Calu3 (cell line): ENCODE measurements at places on chromosomes 1 and 21. TPM values are rescaled to one million over a fixed set of nuclear protein-coding genes. Genes with fewer than 3 reads are reported as not detected.

GRCh38 chr1:92844439-92844838 is 12.6 kb downstream of the RPL5 start:
- DNase-seq = no peak

DNA sequence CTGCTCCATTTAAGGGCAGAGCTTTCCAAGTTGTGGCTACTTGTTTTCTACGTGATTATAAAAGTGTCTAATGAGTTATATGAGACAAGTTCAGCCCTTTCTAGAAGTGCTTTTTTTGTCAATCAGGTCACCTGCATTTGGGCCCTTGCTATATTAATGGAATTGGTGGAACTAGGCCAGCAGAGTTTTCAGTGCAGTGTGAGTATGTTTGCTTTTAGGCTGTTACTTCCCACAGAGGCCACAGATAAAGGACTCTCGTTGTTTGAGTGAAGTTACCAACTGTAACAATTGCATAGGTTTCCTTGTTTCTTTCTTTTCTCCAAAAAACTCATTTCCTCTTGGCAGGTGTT is 10.9 kb downstream of the SMAP2 start:
- DNase-seq = peak; percentile 26

DNA sequence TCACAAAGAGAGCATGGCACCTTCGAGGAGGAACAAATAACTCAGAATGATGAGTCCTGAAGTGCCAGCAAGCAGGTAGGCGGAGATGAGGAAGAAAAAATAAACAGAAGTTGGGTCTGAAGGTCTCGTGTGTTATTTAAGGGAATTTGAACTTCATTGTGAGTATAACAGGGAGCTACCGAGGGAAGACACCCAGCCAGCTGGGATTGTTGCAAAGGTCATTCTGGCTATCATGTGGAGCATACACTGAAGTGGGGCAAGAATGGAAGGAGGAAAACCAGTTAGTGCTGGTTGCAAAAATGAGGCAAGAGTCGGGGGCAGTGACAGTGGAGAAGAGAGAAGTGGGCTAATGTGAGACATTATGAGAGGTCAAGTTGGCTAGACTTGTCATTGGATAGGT is 53.6 kb upstream of the RAP1A start:
- no peak for DNase-seq

DNA sequence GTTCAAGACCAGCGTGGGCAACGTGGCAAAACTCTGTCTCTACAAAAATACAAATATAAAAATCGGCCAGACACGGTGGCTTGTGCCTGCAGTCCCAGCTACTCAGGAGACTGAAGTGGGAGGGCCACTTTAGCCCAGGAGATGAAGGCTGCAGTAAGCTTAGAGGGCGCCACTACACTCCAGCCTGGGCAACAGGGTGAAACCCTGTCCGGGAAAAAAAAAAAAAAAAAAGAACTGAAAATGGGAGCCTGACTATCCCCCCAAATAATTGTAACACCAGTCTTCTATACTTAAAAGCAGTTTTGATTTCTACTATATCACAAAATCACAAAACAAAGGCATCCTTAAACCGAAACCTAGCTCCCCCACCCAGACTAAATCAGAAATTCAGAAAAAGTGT is 60.3 kb downstream of the CDC42BPA start:
- DNase-seq = no peak

DNA sequence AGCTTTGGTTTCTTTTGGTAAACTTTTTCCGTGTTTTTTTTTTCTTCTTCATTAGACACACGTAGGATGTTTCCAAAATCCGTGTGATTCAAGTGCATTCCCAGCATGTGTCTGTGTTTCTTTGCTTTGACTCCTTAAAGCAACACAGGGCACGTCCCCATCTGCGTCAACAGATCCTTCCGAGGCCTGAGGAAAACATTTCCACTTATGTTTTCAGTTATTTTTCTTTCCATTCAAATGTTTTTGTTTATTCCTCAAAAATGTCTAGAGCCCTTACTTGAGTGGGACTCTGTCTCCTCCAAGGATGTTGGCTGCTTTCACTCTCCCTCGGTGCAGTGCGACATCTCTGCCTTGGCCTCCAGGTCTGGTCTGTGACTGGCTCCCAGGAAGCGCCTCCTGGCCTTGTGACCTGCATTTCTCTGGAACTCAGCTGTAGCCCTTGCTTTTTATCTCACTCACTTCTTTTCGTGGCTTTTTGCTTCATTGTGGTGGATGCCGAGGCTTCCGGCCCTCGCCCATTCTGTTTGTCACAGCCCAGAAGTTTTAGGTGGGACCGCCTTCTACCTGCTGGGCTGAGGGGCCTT is 31.3 kb upstream of the SLC19A1 start:
- no peak for DNase-seq

DNA sequence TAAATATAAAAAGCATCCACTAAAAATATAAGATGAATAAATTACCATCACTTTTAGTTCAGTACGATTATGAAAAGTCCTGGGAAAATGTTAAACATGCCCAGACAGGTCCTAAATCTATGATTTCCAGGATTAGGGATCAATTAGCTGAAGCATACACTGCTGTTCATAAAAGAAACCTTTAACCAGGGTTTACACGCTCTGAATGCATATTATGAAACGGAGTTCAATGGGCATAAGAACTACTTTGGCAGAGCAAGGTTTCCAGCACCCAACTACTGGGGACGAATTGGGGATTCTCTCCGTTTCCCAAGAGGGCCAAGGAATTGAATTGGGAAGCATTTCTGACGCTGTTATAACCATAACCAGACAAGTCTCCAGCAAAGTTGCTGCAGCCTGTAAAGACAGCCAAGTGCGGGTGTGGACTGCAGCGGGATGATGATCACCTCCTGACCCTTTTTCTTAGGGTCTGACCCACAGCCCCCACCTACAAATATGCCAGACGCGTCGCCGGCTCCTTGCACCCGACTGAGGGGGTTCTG is 1.6 kb downstream of the SLC30A1 start:
- DNase-seq = no peak

DNA sequence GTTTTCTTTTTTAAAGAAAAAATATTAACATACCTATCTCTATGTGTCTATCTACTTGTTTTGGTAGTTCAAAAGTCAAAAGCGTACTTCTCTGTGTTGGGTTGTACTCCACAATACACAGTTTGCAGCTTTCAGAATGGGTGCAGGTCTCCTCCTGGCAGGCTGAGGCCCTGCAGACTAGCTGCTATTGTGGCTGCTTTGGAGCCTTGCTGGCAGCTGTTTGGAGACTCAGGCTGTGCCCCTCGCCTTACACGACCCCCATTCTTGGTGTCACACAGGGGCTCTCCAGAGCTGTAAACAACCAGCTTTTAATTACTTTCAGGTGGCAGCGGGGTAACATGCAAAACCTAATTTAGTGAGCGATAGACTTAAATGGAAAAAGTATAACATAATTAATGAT is 160.4 kb downstream of the DSCAM start:
- no peak for DNase-seq

DNA sequence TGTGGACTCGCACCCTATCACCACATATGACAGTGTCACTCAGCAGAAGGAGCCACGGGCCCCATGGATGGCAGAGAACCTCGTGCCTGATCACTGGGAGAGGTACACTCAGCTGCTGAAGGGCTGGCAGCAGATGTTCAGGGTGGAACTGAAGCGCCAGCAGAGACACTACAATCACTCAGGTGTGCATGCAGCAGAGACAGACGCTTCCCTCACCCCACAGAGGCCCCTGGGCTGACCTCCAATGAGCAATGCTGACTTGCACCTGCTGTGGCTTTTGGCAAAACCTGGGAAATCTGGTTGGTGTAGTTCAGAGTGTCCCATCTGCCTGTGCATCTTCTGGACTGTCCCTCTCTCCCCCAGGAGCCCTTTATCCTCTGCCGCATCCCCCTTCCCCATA is 51.9 kb downstream of the KIAA1614 start:
- DNase-seq = no peak

DNA sequence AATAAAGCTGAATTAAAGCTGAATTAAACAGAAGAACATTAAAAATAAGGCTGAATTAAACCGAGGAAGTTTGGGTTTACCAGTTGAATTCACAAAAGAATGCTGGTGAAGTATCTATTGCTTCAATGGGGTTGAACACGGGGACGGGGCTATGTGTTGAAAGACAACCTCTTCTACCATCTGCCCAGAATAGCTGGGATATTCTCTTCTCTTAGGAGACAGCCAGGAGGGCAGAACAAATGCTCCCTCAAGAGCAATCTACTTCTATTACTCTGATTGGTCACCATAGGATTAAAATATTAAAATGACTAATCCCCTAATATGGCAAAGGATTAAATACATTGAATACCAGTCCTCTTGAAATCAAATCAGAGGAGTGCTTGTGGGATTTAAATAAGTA is 68.4 kb downstream of the LPGAT1 start:
- no peak for DNase-seq

GRCh38 chr21:41825881-41826280 is 53.3 kb downstream of the PRDM15 start:
- no peak for DNase-seq

GRCh38 chr1:217010253-217010652 is 287.0 kb upstream of the ESRRG start:
- no peak for DNase-seq

HES5 gene
- not detected in 2 replicates for total RNA-seq

EVA1B gene
- total RNA-seq = 10.1 and 11.2 TPM in 2 replicates

HES4 gene
- total RNA-seq = 35.5 and 51.3 TPM in 2 replicates

DNA sequence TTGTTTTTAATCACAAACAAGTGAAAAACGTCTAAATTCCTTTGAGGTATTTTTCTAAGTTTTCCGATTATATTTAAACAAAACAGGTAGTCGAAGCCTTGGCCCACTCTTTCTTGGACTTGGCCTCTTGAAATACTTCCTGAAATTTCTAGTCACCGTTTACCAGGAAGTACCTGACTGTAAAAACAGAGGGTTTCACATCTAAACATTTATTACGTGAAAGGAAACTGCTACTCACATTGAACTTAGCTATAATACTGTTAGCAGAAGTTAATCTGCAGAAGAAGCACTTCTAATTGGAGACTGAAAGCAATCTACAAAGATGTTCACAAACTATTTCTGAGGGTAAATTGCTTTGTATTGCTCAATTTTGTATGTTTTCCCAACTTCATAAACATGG is 526.0 kb upstream of the ADGRL4 start:
- DNase-seq = no peak

BCAR3 gene
- total RNA-seq = 15.6 and 15.7 TPM in 2 replicates
